Activated CD4-positive, alpha-beta T cell treated with anti-CD3 and anti-CD28 coated beads, Interleukin-2, amount 50 U/mL, for 48 hours (primary cell): ENCODE measurements at places on chromosomes 6 and 20.

GRCh38 chr6:74632196-74632875 lies 573.5 kb downstream of the COL12A1 start:
- no peak for DNase-seq

DNA sequence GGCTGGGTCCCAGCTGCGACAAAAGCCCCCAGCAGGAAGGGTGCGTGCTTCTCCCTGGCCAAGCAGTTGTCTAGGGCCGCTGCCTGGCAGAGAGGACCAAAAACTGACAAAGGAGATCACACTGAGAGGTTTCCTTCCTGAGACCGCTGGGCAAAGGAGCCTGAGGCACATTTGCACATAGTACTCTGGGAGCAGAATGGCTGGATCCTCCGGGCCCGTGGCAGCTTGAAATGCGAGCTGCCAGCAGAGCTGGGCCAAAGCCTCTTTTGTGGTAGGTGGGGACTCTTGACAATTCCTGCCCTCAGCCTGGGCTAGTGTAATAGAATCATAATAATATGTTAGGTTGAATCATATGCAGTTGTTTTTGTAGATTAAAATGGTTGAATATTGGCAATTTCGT lies 33.1 kb upstream of the RNF8 start:
- no peak for DNase-seq

- DNase-seq = peak; percentile 36
Observed at GRCh38 chr20:53707371-53708055, 113.9 kb upstream of the ZNF217 start.

GRCh38 chr6:83313882-83314281 lies 117.0 kb downstream of the ME1 start:
- DNase-seq = no peak

DNA sequence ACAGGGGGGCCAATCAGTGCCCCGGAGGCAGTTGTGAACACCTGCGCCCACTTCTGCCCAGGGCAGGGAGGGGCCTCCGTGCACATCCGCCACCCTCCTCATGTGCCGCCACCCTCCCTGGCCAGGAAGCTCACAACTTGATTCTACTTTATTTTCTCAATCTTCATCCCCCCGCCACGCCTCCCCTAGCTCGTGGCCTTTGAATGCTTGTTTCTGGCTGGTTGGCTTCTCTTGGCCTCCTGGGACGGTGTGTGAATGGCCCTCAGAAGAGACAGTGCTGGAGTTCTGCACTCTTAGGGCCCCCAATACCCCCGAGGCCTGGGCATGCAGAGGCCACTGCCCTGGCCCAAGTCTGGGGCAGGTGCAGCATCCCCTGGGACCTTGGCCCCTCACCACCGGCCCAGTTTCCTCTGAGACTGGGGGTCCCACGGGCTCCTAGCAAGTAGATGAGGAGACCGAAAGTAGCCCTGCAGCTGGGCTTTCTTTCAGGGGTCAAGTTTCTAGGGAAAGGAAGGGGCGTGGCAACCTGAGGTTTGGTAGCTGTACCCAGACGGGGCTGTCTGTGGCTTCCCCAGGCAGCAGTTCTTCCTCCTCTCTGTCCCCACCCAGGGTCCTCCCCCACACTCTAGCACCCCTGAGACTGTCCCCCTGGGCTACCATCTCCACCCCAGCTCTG lies 1.3 kb downstream of the RGS19 start:
- DNase-seq = peak; percentile 65

- no peak for DNase-seq
Observed at GRCh38 chr20:20820785-20821483, 108.5 kb upstream of the RALGAPA2 start.

DNA sequence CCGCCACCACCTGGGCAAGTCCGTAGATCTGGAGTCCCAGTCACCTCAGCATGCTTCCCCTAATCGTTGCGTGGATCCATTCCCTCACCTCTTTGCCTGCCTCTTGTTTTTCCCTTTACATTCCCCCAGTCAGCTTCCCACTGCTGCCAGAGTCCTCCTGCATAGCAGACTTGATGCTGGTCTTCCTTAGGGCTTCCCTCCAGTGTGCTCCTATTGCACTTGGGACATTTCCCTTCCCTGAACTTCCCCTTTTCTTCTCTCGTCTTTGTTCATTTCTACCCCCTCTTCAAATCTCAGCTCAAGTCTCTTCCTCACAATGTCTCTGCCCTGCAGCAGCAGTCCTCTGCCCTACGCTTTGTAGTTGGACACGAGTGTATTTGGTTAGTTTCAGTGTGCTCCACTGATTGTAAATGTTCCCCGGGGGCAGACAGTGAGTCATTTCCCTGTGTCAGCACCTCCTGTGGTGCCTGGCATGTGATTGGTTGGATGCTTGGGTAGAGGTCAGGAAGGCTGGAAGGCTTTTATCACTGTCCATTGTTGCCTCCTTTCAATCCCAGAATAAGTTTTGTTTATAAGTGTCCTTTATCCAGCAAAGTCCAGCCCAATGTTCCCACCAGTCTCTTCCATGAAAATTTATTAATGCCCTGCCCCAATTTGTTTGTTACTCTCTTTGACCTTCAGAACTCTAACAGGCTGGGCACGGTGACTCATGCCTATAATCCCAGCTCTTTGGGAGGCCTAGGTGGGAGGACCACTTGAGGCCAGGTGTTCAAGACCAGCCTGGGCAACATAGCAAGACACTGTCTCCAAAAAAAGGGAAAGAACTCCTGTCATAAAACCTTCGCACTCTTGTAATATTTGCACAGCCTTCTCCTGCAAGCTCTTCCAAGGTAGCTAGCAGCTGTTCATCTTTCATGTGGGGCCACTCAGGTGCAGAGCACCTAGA lies 38.3 kb downstream of the FAM120B start:
- DNase-seq = no peak

DNA sequence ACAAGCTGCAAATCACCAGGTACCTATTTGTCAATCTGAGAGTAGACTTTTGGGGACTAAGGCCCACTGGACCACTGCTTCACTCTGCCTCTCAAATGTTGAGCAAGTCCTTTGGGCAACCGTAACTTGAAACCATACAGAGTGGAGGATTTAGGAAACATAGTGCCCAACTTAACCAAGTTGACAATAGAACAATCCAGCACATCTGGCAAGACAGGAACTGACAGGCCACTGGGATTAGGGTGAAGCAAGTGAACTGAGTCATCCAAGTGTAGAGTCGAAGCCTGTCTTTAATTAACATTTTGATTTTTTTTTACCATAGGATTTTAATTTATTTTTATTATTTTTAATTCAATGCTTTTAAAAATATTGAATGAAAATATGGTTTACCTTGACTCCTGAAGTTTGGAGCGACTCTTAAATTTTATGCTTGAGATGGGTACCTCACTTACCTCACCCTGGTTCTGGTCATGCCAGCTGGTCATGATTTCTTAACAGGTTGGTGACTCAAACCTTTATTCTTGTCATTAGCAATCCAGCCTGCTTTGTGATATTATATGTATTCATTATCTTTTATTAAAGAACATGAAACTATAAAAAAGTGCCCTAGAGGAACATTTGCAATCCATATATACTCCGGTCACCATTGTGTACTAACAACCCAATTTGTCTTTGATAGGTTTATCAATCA lies 312.1 kb upstream of the DEFB112 start:
- no peak for DNase-seq

DNA sequence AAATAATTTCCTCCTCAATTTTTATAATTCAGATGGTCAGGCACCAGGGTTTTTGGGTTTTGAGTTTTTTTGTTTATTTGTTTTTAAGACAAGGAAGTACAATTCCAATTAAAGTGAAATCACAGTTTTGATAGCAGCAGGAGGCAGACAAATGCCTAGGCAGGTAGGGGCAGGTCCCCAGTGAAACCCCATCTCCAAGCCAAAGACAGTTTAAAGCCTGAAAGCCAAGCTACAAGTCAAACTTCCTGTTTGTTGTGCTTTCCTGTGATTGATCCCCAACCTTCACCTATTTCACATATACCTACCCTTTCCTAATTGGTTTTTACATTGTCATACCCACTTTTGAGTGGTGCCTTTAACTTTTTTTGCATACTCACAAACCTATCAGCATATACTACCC lies 149.6 kb downstream of the MOXD1 start:
- no peak for DNase-seq

DNA sequence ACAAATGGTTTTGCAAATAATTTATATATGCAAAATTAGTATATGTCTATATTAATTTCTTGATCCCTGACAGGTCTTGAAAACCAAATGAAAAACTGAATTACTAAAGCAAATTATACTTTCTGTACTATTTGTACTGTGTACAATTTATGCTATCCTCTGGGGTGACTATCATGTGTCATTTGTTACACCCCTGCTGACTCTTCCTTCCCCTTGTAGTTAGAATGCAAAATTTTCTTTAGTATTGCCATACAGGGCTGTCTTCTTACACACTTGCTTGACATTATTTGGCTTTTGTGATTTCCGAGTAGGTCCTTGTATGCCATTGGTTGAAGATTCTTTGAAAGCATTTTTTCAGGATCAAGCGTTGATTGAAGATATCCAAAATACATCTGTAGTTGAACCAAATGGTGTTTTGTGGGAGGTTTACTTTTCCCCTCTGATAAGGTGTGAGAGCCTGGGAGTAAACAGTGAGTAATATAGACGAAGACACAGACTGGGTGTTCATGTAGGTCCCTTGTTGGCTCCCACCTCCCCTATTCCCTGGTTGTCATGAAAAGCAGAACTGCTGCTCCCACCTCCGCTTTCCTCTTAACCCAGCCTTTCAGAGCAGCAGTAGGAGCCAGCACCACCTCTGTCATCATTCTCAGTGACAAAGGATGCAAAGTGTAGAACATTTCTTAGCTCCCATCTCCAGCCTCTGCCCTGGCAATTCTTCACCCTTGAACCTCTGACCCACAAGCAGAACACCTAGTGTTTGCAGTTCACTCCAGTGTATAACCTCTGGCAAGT lies 29.0 kb downstream of the NCOA7 start:
- no peak for DNase-seq

DNA sequence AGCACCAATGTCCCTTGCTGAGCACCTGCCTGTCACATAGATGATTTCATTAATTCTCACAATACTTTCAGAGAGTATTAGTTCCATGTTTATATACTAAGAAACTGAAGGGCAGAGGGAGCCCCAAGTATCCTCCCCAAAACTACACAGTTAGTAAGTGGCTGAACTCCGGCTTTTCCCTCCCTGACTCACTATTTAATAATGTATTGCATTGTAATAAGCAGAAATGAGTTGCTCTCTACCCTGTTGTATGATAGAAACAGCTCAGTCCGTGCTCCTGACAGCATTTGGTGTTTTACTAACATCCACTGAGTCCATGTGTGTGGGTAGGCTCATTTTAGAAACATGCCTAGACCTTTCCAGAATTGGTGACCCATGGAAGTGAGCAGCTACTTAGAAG lies 76.8 kb downstream of the OLIG3 start:
- DNase-seq = no peak

- DNase-seq = no peak
Observed at GRCh38 chr6:163739966-163740365, 325.4 kb downstream of the QKI start.

DNA sequence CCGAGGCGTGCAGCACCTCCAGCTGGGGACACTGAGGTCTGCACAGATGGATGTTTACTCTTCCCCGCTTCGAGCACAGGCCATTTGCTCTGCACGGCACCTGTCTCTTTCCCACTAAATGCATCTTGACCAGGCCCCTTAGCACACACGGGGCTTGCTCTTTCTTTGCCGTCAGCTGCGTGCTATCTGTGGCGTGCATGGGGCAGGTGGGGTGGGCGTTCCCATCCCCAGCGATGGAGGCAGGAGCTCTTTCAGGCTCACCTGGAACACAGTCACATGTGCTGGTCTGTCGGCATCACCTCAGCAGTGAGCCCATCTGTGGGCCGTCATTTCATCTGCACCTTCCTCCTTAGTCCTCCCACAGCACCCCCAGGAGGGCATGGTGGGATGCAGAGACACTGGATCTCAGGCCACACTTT lies 35.1 kb downstream of the RBM38 start:
- DNase-seq = no peak

DNA sequence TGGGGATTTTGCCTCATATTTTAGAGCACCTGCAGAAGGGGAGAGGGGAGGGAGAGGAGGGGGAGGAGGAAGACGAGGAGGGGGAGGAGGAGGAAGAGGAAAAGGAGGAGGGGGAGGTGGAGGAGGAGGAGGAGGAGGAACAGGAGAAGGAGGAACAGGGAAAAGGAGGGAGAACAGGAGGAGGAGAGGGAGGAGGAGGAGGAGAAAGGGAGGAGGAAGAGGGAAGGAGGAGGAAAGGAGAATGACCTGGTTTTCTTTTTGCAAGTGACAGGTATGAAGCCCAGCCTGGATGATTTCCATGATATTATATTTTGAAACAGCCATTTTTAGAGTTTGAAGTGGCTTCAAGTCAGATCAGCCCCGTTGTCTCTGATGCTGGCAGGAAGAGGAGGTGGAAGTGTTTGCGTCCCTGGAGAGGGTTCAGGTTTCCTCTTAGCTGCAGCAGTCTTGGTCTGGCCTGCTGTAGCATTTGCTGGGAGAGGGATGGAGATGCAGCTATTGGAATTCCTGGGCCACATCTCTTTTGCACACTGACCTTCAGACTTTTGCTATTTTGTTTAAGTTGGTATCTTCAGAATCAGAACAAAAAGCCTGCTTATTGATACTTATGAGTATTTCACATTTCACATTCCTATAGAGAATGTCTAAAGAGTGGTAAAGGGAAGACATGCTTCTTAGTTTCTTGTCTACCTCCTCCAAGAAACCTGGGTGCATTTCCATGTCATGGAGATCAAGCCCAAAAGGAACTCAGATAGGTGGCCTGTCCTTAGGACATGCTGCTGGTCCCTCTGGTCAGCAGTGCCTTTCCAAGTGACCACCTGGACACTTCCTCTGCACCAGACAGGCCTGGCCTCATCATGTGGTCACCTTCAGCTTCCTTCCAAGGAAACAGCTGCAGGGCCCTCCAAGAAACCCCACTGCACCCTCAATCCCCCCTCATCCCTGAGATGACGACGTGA lies 54.3 kb upstream of the IYD start:
- no peak for DNase-seq

DNA sequence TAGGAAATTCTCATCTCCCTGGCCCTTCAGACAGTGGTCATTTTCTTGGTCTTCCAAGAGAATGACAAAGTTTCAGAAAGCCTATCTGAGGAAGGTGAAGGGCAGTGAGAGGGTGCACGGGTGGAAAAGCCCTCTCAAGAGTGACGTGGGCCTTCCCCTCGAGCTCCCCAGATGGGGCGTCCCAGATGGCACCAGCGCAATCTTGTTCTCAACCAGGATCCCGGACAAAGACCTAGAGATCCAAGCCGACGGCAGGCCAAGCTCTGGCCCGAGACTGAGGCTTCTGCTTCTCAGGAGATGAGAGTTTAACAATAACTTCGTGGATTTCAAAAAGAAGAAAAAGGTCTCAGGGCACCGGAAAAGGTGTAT lies 797 bp upstream of the ZNF133 start:
- no peak for DNase-seq

- no peak for DNase-seq
Observed at GRCh38 chr20:37841971-37842370, 61.0 kb upstream of the VSTM2L start.

DNA sequence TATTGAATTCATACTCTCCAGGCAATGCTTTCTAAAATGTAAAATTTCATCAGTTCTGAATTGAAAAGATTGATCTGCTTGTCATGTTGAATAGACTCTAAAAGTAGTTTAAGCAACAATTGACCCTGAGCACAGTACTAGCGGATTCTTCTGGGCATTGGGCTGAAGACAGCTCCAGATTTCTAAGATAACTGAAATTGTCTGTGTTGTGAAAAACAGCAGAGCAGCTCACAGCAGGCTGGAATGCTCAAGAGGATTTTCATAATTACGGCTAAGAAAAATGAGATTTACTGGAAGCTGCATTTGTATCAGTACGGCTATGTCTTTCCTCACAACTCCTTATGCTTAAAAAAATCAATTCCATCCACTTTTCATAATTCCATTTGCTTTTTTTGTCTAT lies 373.7 kb downstream of the HACE1 start:
- DNase-seq = no peak

- DNase-seq = no peak
Observed at GRCh38 chr6:106844930-106845329, 129.6 kb downstream of the CD24 start.
